ENCODE measurements at places on chromosomes 16 and 17.

GRCh38 chr16:79598348-79599181, 2.0 kb downstream of the MAF start:
- no peak for DNase-seq

GRCh38 chr17:45681706-45682105, 102.4 kb upstream of the CRHR1 start:
- no peak for DNase-seq

GRCh38 chr17:66635386-66636045, 199.4 kb upstream of the CACNG5 start:
- DNase-seq: no peak

DNA sequence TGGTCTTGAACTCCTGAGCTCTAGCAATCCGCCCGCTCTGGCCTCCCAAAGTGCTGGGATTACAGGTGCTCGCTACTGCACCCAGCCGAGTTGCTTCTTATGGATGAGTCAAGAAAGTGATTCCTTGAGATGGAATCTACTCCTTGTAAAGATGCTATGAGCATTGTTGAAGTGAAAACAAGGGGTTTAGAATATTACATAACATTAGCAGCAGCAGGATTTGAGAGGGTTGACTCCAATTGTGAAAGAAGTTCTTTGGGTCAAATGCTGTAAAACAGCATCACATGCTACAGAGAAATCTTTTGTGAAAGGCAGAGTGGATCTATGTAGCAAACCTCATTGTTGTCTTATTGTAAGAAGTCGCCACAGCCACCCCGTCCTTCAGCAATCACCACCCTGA, 72.7 kb downstream of the NT5M start:
- DNase-seq: no peak

GRCh38 chr16:79466111-79466510, 134.4 kb downstream of the MAF start:
- no peak for DNase-seq
